Dorsolateral prefrontal cortex (tissue), 122 donors: ENCODE measurements at places on chromosomes 3 and 15.

DNA sequence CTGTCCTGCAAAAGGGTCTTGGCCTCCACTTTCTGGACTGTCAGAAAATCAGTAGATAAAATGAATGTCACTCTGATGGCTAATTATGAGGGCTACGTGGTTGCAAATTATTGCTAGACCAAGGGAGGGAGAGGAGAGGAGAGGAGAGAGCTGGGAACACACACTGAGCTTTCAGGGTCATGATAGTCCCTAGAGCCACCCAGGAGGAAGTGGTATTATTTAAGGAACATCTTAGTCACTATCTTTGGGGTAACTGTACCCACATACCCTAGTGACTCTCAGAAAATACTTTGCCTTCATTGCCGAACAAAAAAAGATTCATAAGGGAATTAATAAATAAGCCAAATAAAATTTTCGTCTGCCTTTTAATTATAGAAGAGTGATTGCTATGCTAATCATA lies 642.3 kb upstream of the CFAP20DC start:
- no peak for DNase-seq

- no peak for DNase-seq
These were observed 708.8 kb upstream of the CFAP20DC start for GRCh38 chr3:59758672-59759071.

DNA sequence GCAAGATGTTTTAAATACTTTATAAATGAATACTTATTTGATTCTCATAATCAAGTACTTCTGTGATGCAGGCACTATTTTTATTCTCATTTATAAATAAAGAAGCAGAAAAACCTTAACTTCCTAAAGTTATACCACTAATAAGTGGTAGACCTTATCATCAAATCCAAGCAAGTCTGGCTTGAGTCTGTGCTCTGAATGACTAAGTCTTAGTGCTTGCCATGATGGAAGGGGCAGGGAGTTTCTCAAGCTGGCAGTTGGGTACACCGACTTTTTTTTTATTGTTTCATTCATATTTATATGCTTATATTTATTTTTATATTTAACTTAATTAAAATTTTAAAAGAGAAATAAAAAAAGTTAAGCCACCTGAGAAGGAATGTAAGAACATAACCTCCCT lies 23.6 kb downstream of the SLMAP start:
- no peak for DNase-seq

DNA sequence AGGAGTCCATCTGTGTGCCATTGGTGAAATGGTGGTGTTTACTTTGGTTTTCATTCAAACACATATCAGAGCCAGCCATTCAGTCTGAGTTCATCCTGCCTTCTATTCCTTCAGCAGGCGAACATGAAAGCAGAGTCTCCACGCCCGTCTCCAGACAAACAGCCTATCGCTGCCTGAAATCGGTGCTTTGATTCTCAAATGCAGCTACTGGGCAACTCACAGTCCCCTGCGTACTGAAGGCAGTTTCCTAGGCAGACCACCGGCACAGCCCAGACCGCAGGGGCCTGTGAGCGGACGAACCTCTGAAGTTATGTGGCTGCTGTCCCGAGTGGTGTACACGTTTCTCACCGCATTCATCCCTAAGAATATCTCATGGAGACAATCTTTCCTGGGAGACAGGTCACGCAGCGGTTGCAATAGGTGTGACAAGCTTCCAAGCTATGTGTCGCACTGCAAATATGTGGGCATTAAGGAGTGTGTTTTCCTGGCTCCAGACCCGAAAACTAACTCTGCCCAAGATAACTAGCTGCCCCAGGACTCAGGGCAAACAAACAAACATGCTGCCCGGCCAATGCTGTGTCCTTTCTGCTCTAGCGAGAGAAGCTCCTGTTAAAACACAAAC lies 16.9 kb upstream of the RYR3 start:
- DNase-seq = no peak

- no peak for DNase-seq
These were observed 69.8 kb downstream of the OPA1 start for GRCh38 chr3:193662757-193663322.

DNA sequence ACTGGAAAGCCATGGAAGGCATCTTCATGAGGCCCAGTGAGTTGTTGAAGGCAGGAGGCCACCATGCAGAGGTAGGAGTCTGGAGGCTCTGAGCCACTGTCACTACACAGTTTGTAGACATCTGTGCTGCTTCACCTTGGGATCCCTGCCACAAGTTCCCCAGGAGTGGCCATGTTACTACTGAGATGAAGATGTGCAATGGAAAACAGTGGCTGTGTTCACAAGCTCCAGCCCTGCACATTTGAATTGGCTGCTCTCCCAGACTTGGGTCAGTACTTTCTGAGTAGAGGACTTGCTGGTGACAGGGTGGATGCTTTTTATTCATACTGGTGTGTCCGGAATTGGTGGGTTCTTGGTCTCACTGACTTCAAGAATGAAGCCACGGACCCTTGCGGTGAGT lies 86.9 kb upstream of the C15orf39 start:
- no peak for DNase-seq

DNA sequence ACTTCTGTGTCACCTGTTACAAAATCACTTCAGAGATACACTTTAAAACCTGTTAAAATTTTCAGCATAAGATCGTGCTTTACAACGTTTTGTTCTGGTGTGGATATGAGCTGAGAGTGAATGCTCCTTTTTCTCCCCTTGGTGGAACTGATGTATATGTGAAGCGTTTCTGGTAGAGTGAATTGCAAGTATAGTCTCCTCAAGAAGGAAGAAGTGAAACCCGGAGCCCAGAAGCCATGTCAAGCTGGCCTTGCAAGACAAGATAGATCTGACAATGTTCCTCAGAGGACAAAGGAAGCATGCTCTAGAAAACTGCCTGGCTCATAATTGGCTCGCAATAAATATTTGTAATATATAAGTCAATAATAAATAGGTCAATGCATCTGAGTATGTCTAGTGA lies 23.6 kb downstream of the SERPINI2 start:
- no peak for DNase-seq

- DNase-seq = no peak
These were observed 265.3 kb upstream of the POU1F1 start for GRCh38 chr3:87541723-87542122.

DNA sequence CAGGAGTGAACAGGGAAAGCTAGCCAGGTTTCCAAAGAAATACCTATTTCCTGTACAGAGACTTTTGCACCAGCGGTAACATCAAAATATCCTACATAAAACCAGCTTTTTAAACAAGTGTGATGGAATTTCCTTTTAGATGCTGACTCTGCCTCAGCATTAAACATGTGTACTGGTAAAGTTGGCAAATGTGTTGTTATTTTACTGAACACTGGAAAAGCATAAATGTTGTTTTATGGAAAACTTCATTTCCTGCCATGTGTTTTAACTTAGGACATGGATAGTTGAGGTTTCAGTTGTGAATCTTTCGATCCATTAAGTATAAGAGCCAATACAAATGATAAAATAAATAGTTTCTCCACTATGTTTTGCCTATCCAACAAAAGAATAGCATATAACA lies 15.7 kb downstream of the OXNAD1 start:
- DNase-seq = no peak

- DNase-seq = no peak
These were observed 847.7 kb downstream of the EPHA3 start for GRCh38 chr3:89955156-89955555.

GRCh38 chr3:184748219-184749135 lies 36.6 kb upstream of the MAGEF1 start:
- DNase-seq = no peak

GRCh38 chr15:89179966-89180875 lies 41.2 kb downstream of the RLBP1 start:
- DNase-seq = no peak

GRCh38 chr3:42214064-42214463 lies 51.9 kb downstream of the CCK start:
- DNase-seq = no peak

DNA sequence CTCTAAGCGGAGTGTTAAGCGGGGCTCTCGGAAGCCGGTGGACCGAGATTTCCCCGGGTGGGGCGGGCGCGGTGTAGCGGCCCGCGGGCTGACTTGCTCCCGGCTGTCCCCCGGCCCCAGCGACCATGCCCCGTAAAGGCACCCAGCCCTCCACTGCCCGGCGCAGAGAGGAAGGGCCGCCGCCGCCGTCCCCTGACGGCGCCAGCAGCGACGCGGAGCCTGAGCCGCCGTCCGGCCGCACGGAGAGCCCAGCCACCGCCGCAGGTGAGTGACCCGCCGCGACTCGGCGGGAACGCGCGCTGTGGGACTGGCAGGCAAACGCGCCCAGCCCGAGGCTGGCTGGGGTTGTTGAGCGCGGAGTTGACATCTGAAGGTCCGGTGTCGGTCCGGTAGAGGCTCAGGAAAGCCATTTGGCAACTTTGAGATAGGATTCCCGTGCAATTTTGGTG lies 1.3 kb downstream of the SMC4 start:
- DNase-seq = no peak

DNA sequence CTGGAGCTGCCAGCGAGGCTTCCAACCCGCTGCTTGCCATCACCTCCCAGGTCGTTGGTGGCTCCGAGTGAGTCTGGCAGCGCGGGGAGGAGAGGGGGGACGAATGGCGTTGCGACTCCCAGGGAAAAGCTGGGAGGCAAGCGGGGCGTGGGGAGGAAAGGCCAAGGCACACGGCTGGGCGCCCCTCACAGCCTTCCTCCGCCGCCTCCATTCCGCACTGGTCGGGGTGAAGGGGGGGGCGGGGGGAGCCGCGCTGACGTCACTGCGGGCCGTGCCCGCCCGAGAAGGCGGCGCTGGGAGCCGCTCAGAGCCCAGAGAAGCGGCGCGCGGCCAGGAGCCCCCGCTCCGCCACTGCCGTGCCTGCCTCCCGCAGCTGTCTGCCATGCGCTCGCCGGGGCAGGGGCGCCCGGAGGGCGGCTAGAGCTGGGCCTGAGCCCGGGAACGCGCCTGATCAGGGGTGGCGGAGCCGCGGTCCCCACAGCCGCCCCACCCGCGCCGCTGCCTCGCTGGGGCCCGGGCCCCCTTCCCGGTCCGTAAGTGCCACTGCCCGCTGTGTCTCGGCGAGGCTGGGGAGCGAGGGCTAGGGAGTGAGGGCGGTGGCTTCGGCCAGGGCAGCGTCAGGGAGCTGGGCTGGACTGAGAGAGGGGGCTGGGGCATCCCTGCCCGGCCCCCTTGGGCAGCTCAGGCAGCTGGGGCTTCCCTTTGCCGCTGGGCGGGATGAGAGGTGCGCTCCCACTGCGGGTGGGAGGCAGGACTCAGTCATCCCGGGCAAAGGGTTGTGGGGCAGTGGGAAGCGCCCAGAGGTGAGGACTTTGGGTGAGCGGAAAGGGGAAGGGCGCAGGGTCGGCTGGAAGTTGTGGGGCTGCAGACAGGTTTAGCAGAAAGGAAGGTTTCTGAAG lies 27.8 kb upstream of the POLG start:
- DNase-seq = peak; percentile 79
